ENCODE measurements at places on chromosomes 3 and 15.

DNA sequence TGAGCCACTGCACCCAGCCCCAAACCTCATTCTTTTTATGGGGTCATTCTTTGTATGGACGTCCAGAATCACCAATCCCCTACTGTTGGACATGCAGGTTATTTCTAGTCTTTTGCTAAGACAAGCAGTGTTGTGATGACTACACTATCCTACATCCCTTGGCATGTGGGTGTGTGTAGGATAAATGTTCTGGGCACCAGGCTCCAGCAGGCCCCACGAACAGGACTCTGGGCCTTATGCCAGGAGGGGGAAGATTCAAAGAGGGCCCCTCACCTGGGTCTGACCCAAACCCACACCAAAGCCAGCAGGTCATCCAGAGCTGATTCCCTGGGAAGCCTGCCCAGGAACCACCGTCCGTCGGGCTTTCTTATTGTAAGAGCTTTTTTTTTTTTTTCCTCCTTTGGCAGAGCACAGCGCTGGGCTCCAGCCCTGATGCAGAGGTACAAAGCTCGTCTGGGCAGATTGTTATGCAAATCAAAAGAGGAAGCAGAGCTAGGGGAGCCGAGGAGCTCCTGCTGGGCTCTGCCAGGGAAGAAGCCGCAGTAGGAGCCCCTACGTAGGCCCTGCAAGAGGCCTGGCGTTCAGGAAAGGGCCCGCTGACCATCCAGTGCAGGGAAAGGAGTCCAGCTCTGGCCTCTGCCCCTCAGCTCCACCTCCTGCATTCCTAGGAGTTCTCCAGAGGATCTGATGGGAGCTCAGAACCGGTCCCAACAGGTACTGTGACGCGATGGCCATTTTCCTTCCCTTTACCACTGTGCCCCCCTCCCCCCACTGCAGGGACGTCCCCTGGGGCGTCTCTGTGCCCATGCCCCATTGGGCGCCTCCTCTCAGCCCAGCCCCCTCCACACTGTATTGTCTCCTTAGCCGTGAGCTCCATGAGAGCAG lies 29.0 kb upstream of the FURIN start:
- DNase-seq: no peak

DNA sequence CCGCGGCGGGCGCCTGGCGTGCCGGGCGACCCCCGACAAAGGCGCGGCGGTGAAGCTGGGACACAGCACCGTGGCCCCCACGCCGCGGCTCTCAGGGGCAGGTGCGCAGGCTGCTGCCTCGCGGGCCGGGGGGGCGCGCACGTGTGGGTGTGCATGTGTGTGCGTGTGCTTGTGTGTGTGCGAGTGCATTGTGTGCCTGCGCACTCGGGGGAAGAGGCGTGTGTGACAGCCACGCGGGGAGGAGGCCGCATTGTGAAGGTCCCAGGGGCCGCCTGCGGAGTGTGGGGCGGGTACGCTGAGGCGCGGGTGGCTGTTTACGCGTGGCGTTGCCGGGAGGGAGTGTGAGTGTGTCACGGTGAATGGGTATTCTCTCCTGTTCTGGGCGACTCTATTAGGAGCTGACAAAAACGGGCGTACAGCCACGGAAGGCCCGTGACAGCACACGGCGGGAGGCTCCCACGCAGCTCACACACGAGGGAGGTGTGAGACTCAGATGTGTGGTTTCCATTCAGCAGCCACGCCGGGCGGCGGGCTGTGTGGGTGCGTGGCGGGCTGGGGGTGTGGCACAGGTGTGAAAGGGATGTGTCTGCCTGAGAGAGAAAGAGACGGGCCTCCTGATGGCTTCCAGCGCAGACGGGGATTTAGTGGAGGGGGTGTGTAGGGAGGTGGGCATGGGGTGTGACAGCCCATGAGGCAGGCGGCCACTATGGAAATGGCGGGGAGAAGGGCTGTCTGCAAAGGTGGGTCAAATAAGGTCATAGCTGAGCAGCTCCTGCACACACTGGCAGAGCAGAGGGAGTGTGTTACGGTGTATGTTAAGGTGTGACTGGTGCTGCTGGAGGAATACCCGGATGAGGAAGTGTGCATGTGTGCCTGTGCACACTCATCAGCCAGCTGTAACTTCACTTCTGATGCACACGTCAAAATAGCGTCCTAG lies 750 bp downstream of the PODXL2 start:
- no peak for DNase-seq

DNA sequence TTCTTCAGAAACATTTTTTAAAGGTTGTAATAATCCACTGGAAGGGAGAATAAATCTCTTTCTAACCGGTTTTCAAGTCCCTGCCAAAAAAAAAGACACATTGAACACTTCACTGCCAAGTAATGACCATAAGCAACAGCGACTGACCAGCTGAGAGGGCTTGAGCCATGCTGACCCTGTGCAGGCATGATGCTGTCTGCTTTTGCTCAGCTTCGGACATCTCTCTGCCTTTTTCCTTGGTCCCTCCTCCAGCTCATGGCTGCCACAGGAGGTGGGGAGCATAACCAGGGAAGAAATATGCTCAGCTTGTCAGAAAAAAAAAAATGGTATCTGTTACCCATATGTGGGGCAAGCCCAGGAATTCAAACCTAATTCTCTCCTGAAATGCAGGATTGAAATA lies 1.5 kb downstream of the IGSF10 start:
- DNase-seq: no peak

DNA sequence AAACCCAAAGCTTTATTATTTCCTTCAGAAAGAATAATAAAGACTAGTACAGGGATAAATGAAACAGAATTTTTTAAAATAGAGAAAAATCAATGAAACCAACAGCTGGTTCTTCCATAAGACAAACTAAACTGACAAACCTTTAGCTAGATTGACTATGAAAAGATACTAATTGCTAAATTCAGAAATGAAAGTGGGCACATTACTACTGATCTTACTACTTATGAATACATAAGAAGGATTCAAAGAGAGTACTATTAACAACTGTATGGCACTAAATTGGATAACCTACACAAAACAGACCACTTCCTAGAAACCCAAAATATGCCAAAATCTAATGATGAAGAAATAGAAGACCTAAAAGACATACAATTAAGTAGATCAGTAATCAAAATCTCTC lies 278.2 kb downstream of the ISL2 start:
- DNase-seq: no peak

DNA sequence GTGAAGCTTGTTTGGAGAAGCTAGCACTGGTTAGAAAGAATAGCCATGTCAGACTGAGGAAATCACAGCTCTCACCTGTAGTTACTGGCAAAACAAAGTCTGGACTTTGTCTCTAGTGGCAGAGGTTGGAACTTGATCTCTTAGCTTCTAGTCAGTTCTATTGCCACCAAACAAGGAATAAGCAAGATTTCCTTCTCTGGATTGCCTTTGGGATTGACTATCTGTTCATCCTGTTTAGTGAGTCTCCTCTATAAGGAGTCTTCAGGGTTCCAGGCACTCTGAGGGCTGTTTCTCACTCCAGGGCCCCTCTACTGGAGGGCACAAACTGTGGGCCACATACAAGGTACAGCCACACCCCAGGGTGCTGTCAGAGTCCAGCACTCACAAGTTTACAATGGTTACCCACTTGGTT lies 426.6 kb upstream of the THBS1 start:
- DNase-seq: no peak

DNA sequence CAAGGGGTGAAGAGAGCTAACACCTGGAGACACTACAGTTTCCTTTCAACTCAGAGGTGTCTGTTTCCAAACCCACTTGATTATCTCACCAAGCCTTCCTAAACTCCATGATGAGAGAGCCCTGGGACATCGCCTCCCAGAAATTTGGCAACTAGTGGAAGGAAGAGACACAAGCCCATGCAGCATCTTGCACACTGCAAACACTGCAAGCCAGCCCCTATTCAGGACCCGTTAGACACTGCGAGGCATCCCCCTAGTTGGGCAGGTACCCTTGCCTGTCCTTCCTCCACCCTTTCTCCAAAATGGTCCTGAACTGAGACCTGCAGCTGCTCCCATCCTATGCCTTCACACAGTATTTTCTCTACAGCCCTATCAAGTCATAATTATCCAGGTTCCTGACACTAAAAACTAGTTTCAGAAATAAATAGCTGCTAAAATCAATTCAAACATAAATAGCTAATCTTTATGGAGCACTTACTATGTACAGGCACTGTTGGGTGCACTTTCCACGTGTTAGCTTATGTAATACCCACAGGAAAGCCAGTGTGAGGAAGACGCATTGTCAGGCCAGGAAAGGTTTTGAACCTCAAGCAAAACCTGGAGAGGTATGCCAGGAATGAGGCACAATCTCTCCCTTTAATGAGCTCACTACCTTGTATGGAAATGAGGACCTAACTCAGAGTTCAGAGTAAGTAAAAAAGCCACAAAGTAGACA lies 2.8 kb downstream of the MAGI1 start:
- DNase-seq: no peak

DNA sequence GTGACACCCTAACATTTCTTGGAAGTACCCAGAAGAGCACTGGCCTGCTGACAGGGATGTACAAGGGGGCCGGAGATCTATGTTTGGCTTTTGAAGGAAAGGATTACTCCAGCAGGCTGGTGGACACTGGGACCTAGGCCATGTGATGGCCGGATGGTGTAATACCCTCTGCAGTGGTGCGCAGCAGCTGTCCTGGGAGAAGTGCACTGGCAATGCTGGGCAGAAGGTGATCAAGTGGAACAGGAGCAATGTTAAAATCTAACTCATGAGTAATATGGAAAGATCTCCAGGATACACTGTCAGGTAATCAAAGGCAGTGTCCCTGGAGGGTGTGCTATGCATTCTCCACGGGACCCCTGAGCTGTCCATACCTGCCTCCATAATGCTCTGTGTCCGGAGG lies 71.2 kb upstream of the POMGNT2 start:
- peak; percentile 29 for DNase-seq

GRCh38 chr3:124858275-124858674 lies 28.9 kb downstream of the ITGB5 start:
- peak; percentile 63 for DNase-seq

DNA sequence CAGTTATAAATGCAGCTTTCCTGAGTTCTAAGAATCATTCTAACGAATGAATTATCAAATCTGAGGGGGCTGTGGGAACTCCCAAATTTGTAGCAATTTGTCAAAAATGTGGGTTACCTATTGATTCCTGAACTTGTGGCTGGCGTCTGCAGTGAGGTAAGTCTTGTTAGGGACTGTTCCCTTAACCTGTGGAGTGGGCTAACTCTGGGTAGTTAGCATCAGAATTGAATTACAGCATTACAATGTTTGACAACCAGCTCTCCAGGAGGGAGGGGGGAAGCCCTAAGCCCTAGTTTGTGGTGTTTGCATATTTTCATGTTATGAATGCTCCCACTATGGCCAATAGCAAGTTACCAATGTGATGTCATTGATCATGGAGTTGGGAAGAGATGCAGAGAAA lies 65.9 kb upstream of the STT3B start:
- DNase-seq: no peak

DNA sequence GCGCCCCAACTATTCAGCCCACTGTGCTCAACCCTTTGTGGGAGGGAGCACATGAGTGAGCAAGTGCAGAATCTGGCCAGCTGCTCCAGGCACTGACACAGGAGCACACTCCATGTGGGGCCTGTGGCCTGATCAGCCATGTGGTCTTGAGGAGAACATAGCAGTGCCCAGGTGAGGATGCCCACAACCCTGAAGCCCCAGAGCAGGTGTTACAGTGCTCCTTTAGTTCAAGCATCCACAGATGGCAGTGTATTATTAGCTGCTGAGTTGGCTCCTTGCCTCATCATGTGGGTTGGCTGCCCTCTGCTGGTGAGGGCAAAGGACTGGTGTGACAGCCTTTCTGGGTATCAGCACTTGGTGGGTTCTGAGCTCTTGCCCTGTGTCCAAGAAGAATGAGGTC lies 1588.2 kb downstream of the SI start:
- DNase-seq: peak; percentile 24

DNA sequence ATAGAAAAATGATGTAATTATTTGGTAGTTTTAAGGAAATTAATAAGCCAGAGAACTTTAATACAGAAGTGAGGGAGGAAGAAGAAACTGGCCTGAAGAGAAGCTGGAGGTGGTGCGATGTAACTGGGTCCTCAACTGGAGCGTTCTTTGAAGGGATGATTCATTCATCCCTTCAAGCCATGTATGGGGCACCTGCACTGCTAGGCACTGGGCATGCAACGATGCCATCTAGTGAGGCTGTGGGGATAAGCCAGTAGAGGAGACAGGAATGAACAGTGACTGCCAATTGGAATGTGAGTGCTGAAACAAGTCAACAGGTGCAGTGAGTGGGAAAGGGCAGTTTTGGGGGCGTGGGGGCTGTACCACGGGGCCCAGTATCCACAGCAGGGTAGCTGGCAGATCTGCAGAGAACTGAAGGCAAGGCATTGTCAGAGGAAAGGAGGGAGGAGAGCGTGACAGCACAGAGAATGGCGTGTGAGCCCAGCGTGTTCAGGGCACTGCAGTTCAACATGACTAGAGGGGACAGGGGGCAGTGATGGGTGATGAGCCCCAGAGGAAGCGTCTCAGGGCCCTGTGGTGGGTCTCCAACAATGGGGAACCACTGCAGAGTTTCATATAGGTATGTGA lies 3.8 kb upstream of the KIF23 start:
- no peak for DNase-seq

- DNase-seq: no peak
Measured at GRCh38 chr3:79651536-79652065, 116.2 kb downstream of the ROBO1 start.

GRCh38 chr3:99854756-99855298 lies 37.2 kb downstream of the CMSS1 start:
- DNase-seq: no peak
